ENCODE measurements at places on chromosomes 2 and 18.

DNA sequence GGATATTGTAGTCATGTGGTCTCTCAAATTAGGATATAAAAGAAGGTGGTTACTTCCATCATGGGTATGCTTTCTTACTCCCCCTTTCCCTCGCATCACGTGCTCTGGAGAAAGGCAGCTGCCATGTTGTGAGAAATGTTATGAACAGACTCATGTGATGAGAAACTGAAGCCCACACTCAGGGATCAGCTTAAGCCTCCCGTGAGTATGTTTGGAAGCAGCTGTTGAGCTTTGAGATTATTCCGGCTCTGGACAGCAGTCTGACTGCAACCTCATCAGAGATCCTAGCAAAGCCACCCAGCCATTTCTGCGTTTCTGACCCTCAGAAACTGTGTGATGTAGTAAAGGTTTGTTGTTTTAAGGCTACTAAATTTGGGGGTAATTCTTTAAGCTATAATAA lies 700.1 kb downstream of the ADCYAP1 start:
- DNase-seq, result no peak

GRCh38 chr2:215461836-215462532 lies 26.1 kb upstream of the FN1 start:
- no peak for DNase-seq

GRCh38 chr2:71220743-71221142 lies 6.2 kb downstream of the PAIP2B start:
- DNase-seq, result no peak

- DNase-seq, result no peak
Measured at GRCh38 chr2:233705911-233706506, 6.7 kb upstream of the UGT1A5 start.

DNA sequence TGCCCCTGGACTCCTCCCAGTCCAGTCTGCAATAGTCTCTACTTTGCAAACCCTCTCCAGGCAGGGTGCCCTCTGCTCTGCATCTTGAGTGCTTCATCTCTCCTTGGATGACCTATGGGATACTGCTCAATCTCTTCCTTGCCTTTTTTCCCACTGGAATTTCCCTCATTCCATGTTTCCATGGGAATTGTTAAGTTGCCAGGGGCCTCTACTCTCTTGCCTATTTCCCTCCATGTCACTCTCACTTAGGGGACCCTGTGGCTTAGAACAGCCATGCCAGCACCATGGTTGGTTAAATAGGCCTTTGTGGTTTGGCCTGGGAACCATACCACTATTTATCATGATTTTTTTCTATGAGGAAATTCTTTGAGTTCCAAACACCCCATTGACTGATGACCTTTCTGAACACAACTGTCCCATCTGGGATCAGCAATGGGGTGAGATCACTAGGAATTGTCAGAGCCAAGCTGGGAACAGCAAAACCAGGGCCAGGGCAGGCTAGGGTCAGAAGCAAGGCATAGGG lies 91.4 kb upstream of the RBMS1 start:
- DNase-seq, result no peak

DNA sequence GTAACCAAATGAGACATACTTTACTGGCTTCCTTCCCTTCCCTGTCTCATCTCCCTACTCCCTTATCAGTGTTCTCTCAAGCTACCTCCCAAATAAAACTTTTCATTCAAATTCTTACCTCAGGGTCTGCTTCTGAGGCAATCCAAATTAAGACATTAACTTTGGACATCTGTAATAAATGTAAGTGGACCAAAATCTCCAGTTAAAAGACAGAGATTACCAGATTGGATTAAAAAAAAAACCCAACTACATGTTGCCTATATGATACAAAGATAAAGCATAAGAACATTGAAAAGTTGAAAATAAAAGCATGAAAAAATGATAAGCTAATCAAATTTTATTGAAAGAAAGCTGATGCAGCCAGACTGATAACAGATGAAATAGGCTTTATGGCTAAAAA lies 58.8 kb upstream of the ST3GAL5 start:
- no peak for DNase-seq

- DNase-seq, result no peak
Measured at GRCh38 chr2:98734823-98735260, 3.9 kb upstream of the MGAT4A start.

- no peak for DNase-seq
Measured at GRCh38 chr2:119434664-119435063, 3.0 kb downstream of the TMEM37 start.

DNA sequence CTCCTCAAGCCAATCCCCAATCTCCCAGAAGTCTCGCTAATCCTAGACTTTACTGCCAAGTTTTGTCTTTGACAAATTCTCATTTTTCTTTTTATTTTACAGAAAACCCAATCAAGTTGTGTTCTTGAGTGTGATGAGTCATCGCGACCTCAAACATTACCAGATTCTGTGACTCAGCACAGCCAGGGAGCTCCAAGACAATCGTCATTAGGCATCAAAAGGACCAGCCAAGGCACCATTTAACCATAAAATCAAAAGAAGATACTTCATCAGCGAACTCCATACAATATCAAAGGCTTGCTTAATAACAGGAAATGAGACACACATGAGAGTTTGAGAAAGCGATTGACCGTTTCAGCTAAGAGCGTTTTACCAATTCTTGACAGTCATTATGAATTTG lies 146.2 kb upstream of the AGAP1 start:
- no peak for DNase-seq

GRCh38 chr2:150428641-150429040 lies 58.8 kb downstream of the RND3 start:
- no peak for DNase-seq

DNA sequence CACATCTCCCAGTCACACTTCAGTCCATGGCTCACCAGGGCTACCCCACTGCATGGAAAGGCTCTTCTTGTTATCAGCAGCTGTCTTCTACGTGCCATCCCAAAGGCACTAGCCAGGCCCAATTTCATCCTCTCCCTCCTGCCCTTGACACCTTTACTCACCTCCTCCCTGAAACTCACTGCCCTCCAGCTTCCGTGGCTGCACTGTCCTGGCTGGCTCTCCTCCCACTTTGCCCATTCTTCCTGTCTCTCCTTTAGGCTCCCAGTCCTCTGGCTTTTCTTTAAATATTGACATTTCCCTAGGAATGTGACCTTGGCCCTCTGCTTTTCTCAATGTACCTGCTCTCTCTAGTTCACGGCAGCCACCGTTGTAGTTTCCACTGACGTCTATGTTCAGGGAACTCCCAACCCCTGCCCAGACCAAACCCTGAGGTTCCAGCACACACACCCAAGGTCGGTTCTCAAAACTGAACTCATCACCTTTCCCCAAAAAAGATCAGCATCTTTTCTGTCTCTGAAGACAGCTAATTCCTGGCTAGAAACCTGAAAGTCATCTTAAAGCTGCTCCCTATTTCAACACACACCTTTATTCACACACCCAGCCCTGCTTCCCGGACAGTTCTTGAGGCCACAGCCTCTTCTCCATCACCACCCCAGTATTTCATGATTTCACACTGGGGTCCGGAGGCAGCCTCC lies 36.7 kb downstream of the WDFY1 start:
- no peak for DNase-seq

DNA sequence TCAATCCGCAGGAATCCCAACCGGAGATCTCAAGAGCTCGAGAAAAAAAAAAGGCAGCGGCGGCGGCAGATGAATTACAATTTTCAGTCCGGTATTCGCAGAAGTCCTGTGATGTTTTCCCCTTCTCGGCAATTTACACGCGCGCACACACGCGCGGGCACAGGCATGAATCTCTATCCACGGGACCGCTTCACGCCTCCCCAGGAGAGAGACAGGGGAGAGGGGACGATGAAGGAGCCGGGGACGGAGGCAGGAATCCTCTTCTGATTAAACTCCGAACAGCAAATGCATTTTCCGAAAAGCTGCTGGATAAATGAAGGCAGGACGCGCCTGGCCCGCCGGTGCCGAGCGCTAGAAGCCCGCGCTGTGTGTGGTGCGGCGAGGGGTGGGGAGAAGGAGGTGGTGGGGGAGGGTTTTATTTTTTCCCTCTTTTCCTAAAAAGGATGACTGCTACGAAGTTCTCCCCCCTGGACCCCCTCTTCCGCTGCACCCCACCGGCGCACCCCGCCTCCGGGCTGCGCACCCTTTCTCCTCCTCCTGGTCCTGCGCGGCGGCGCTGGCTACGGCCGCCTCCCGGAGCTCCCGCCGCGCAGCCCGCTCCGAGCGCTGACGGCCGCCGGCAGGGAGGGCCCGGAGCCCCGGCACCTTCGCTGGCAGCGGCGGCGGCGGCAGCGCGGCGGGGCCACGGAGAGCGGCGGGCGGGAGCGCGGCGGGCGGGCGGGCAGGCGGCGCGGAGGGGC lies at the start of gene BCL2:
BCL2 (minus strand) TSS at position 387 of the 740 bp plus-strand sequence.
- no peak for DNase-seq

GRCh38 chr2:235168174-235168979 lies 216.6 kb downstream of the SH3BP4 start:
- DNase-seq, result no peak

GRCh38 chr2:550860-551567 lies 126.2 kb downstream of the TMEM18 start:
- DNase-seq, result no peak

DNA sequence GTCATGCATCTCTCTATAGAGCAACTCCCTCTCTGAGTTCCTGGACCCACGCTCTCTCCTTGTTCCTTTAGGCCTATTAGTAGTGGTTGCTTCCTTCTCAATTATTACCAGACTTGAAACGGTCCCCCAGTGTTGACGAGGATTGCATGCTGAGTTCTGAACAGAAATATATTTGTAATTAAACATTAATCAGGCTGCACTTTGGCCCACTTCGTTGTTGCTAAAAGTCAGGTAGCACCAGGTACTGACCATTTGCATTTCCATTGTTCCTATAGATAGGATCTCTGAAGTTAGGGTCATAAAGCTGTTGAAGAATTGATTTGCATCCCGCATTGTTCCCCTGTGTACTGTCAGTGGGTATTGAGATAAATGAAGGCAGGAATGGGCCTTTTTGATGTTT lies 36.9 kb upstream of the TTR start:
- no peak for DNase-seq

DNA sequence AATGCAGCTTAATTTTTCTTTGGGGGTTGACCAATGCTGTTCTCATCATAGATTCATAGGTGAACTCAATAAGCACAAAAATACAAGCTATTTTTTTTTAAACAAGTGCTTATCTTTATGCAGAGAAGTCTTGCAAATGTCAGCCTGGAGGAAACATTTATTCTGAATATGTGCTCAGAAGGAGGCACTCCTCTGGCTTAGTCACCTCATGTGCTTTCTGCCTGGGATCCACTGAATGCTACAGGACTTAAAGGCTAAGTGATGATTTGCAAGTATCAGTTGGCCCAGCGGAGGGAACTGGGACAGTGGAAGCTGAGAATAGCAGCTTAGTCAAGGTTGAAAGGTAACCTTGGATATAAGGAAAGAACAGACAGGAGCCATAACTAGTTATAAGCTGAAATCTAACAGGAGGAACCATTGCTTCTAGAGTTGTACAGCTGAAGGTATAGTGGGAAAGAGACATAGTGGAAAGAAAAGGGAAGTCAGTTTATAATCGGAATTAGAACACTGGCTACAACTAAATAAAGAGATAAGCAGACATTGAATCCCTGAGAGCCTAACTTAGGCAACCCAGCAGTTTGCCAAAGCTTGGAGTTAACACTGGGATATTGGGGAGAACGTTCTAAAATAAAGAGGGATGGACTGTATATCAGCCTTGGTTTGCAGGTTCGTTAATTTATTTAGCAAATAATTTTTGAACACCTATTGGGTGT lies 488.7 kb downstream of the SUCLG1 start:
- DNase-seq, result no peak

- no peak for DNase-seq
Measured at GRCh38 chr2:59302683-59303082, 1061.6 kb upstream of the FANCL start.

DNA sequence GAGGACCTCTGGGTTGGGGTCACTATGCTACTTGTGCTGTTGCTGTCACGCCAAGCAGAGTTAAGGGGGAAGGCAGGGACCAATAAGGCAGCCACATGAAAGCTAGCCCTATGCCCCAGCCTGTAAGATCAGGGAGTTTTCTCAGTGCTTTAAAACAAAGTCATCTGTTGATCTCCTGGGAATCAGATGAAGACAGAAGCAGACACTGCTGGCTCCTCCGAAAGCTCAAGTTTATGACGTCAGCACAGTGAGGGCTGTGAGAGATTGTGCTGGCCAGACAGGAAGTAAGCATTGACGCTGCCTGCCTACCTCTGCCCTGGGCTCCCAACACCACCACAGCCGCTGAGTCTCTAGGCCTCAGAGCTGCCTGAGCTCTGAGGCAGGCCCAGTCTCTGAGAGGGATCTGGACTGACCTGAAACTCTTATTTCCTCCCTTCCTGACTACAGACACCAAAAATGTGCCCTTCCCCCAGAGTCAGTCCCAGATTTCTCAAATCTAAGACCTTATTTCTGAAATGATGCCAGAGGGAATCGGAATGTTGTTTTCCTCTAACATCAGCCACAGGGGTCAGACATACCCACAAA lies 118.1 kb upstream of the EPAS1 start:
- no peak for DNase-seq

DNA sequence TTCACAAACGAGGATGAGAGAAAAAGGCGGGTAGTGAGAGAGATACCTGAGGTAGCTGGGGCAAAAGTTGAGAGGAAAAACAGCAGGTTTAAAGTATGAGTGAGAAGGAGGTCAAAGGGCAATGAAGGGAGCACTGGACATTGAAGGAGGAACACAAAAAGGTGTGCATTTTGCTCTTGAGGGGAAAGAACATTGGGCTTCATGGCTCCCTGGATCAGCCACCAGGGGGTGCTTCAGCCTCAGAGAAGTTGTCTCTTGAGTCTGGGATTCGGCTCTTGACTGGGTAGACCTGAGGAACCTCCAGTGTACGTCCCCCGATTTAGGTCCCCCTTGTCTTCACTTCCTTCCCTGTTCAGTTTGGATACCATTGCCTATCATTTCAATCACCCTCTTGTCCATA lies 128.5 kb downstream of the RAPGEF4 start:
- DNase-seq, result peak; percentile 18

DNA sequence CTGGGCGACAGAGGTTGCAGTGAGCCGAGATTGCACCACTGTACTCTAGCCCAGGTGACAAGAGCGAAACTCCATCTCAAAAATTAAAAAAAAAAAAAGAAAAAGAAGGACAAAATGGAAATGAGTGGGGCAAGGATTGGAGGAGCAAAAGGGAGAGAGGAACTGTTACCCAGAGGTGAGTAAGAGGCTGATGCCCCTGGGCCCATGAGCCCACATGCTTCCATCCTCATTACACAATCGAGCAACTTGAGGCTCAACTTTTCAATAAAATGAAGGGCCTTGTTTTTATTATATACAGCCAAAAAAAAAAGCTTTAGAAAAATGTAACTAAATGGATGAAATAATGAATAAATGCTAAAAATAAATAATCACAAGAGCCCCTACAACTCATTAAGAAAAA lies 91.7 kb upstream of the YWHAQ start:
- DNase-seq, result no peak

DNA sequence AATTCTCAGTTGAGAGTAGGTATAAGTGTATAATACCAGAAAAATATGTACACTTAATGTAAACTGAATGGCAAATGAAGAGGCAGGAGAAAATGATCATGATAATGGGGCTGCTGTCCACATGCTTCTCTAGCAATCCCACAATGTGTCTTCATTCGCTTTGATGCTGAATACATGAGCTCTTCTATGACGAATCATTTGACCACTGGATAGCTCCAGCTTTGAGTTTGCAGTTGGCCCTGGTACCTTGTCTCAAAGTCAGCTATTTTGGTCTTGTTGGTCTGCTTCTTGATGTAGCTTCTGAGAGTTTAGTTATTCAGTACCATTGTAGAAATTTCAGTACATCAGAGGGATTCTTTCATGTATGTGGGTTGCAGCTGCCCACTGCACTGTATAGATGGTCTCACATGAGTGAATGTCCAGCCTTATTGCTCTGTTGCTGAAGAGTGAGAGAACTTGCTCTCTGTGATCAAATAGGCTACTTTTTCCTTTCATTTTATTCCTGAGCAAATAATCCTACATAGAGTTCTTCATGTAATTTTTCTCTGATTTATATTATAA lies 105.1 kb downstream of the TTC27 start:
- DNase-seq, result no peak

GRCh38 chr2:168471163-168471475 lies 15.0 kb downstream of the CERS6 start:
- no peak for DNase-seq

Measured in DMS153 (cell line).